HFF-Myc (cell line): ENCODE measurements at places on chromosomes 6 and 20.

DNA sequence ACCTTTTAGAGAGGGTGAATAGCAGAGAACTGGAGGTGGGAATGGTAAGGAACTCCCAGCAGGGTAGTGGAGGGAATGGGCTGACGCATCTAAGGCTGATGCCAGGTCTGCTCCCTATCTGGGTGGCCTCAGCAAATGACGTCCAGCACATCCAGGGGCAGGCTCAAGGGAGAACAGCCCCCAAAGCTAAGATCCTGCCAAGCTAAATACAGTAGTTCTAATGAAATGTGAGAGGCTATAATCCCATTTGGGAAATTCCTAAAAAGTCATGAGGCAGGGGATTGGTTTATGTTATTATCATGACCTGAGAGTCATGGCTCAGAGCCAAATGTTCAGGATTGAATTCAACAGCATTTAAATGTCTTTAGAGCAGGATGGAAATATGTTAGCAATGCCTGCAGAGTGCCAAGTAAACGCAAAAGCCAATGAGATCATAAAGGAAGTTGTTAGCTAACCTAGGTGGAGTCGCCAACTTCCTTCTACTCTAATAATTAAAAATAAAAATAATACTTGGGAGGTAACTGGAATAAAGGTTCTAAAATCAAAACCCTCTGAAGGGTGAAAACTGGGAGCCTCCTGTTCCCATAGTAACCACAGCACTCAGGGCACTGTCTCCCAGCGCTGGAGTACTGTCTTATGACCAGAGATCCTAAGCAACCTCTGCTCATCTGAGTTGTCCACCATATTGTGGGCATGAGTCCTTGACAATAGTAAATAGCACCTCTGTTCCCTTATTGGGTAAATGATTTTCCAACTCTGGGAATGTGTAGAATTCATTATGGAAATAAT lies 34.8 kb downstream of the IYD start:
- DNase-seq = peak; percentile 82

- DNase-seq = no peak
Measured at GRCh38 chr6:159031846-159032245, 12.9 kb downstream of the TAGAP start.

DNA sequence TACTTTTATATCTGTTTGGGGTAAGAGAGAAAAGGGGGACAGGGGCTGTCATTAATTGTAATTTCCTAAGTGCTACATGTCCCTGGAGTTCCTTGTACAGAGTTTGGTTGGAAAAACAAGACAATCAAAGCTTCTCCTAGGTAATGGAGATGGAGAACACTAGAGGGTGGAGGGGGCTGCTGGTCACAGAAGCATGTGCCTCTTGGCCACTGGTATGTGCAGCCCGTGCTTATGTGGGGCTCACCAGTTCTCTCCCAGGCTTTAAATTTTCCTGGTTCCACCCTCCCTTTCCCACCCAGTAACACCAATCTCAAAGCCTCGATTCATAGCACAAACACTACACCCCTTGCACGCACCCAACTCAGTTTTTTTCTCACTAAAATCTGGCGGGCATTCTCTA lies 165.6 kb downstream of the SAMD5 start:
- no peak for DNase-seq

GRCh38 chr6:166478782-166479592 lies 96.2 kb upstream of the MPC1 start:
- DNase-seq = no peak

GRCh38 chr6:166556336-166556735 lies 30.1 kb downstream of the RAMACL start:
- DNase-seq = no peak

- DNase-seq = no peak
Measured at GRCh38 chr20:58424218-58424969, 35.4 kb downstream of the VAPB start.

- DNase-seq = no peak
Measured at GRCh38 chr6:3117912-3118352, 579 bp upstream of the BPHL start.

- no peak for DNase-seq
Measured at GRCh38 chr20:63553933-63554290, at the start of gene FNDC11. TSS of gene FNDC11 (plus strand) at chr20:63554159. CDS start at chr20:63555664, 1,505 bp downstream.

- no peak for DNase-seq
Measured at GRCh38 chr6:82076916-82077315, 170.6 kb downstream of the IBTK start.

DNA sequence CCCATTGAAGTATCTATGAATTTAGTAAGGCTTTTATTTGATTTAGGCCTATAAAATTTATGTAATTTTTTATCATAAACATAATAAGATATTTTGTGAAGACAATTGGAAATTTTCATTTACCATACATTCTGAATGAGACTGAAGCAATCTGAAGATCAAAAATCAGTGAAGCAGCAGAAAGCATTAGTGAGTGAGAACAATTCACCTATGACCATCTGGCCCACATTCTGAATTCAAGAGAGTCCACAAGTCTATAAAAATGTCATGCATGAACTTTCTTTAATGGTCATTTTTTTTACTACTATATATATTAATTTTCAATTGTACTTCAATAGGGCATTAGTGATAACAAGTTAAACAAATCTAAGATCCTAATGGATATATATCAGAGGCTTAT lies 1026.6 kb upstream of the MAP3K7 start:
- DNase-seq = no peak

DNA sequence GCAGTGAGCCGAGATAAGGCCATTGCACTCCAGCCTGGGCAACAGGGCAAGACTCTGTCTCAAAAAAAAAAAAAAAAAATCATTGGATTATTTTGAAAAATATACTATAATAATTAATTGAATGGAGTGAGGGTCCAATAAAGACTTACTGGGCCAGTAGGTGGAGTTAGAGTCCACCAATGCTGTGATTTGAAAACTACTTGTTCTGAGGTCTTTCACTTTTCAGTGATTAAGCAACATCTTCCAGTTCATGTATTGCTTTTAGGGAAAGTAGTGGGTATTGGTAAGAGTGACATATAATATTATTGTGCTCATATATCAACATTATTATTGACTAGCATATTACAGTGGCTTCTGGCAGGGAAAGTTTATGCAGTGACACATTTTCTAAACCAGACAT lies 530.3 kb downstream of the KHDRBS2 start:
- DNase-seq = no peak

- no peak for DNase-seq
Measured at GRCh38 chr6:114055763-114056162, 84.8 kb upstream of the HDAC2 start.

- no peak for DNase-seq
Measured at GRCh38 chr6:108806171-108806570, 42.1 kb upstream of the ARMC2 start.

GRCh38 chr20:32737371-32738223 lies 5.7 kb downstream of the COMMD7 start:
- DNase-seq = peak; percentile 44

GRCh38 chr6:106117579-106117978 lies 31.4 kb downstream of the PRDM1 start:
- DNase-seq = no peak

DNA sequence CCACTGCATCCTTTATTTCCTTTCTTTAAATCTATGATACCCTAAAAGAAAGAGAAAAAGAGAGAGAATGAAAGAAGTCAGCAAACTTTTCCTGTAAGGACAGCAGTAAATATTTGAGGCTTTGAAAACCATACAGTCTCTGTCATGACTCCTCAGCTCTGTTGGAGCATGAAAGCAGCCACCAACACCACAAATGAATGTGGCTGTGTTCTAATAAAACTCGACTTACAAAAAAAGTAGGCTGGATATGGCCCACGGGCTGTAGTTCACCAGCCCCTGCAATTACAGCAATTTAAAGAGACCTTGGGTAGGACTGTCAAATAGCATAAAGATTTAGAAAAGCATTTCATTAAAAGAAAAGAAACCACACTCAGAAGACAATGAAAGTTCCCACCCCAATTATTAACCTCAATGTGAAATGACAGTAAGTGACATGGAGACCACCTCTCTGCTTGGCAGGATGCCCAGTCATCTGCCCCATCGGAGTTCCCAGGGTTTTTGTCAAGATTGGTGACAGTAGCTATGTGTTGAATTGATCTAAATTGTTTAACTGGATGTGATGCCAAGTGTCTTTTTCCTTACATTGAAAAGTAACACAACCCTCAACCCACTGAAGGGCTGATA lies 50.9 kb downstream of the TNFRSF21 start:
- DNase-seq = no peak

DNA sequence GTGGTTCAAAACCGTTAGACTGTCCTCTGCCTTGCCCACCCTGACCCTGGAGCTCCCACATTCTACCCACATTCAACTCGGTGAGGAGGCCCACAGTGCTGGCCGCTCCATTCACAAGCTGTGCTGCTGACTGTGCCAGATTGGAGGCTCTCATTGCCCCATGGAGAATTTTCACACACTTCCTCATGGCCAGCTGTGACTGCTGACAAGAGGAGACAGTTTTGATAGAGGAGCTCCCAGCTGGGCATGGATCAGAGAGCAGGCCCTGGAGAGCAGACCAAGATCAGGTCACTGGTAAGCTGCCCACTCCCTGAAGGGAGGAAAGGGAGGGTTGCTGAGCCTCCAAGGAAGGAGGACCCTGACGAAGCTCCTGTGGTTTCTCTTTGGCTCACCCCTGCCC lies 246.1 kb upstream of the RIN2 start:
- DNase-seq = no peak

- no peak for DNase-seq
Measured at GRCh38 chr20:41300383-41300782, 17.1 kb downstream of the ZHX3 start.
